ENCODE measurements at places on chromosomes 1 and 21.
A peak's percentile ranks its signal among the peaks of the same experiment; 100 is the strongest.

DNA sequence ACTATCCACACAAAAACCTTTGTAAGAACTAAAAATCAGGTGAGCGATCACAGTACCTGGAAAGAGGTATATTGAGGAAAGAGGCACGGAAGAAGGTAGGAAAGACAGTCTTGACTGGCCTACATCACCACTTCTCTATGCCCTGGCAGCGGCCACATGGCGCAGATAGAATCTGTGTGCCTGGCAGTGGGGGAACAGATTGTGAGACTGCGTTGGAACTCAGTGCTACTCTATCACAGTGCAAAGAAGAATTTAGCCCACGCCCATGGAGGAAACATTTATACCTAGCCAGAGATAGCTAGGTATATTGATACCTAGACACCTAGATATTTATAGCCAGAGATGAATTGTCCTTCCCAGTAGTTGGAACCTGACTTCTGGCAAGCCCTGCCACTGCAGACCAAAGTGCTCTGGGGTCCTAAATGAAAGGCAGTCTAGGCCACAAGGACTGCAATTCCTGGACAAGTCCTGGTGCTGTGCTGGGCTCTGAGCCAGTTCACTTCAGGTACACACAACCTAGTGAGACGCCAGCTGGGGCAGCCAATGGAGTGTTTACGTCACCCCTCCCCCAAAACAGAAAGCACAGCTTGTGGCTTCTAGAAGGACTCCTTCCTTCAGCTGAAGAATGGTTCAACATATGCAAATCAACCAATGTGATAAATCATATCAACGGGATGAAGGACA lies 51.9 kb downstream of the DHX9 start:
- no peak for DNase-seq

DNA sequence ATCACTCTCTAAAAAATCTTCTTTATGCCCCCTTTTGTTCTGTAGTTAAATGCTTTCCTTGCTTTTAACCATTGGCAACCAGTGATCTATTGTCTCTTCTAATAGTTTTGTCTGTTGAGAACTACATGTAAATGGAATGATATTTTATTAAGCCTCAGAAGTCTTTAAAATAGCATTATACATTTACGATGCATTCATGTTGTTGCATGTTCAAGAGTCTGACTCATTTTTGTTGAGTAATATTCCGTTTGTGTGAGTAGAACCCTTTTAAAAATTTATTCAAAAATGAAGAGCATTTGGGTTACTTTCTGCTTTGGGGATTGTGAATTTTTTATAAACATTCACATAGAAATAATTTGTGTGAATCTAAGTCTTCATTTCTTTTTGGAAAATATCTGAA lies 1352.9 kb downstream of the NCAM2 start:
- no peak for DNase-seq

DNA sequence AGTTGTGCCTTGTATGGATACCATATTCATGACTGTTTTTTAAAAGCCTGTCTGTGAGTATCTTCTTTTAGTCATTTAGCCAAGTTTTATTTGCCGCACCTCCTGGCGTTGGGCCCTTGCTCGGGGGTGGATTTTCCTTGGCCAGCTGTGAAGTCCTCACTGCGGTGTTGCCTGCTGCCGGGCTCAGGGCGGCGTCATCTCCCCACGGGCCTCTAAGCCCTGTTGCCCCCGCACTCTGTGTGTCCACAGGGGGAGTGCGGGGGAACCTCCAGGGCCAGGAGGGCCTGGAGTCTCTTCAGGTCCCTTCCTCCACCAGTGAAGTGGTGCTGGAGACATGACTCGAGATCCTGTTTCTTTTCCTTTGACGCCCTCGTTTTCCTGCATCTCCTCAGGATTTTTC lies 65.8 kb upstream of the DIP2A start:
- DNase-seq: no peak

DNA sequence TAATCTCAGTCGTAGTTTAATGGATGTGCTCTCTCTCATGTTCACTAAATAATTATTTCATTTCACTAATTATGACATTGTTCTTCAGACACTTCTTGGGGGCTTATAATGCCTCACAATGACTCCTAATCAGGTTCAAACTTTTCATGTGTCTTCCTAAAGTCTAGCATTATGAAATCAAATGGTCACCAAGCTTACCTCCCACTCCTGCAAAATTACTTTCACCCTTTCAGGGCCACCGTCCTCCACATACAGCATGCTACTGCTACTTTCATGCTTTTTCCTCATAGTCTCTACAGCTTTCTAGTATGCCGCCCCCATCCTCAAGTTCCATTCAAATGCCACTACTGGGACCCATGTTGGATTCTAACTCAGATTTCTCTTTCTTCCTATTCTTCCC lies 59.8 kb upstream of the C1orf53 start:
- DNase-seq: no peak

GRCh38 chr1:185681034-185681633 lies 53.1 kb upstream of the HMCN1 start:
- no peak for DNase-seq

DNA sequence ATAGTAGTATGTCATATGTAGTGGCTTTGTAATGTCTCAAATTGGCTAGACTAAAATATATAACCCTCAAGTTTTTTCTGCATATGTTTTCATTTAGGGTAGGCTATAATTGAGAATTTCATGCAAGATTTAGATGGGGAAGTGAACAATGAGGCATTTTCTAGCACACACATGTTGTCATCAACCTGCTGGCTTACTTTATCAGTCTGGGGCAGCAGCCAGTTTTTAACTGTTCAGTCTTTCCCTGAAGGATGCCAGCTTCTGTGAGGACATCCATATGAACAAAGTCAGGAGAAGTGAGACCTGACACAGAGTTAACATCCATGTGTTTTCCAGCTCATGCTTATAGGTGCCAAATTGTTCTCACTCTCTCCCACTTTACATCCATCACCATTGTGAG lies 74.7 kb upstream of the OLFM3 start:
- DNase-seq: no peak

GRCh38 chr1:20089328-20090077 lies 19.5 kb downstream of the PLA2G5 start:
- DNase-seq: no peak

- DNase-seq: no peak
Measured at GRCh38 chr1:31984419-31985347, 29.0 kb upstream of the KHDRBS1 start.

DNA sequence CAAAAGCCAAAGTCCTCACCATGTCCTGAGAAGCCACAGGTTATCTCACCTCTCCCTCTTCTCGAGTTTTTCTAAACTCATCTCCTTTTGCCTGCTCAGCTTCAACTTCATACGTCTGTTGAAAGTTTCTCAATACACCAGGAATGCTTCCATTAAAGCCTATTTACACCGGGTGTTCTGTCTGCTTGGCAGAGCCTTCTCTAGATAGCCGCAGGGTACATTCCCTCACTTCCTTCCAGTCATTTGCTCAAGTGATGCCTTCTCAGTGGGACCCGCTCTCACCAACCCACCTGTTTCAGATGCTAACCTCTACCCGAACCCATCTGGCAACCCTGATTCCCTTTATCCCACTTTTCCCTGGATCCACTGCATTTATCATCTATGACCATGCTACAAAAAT lies 257.0 kb upstream of the ADGRL2 start:
- DNase-seq: no peak

GRCh38 chr1:225454733-225455132 lies 26.9 kb upstream of the LBR start:
- peak; percentile 27 for DNase-seq
